ENCODE measurements at places on chromosomes 3 and 15. TPM values are rescaled to one million over a fixed set of nuclear protein-coding genes. Genes with fewer than 3 reads are reported as not detected.

CGNL1 gene
- 0.78 TPM for total RNA-seq

SNX33 gene
- 15.7 TPM for total RNA-seq

GOLGA6B gene
- not detected for total RNA-seq

PPP1R14D gene
- total RNA-seq, result not detected

FETUB gene
- total RNA-seq, result not detected

CCDC54 gene
- not detected for total RNA-seq

RPL35A gene
- 1,238 TPM for total RNA-seq

TMEM266 gene
- total RNA-seq, result 0.17 TPM

LCTL gene
- total RNA-seq, result not detected

ISLR gene
- 0.43 TPM for total RNA-seq

MED12L gene
- 0.68 TPM for total RNA-seq

GPR171 gene
- total RNA-seq, result not detected

SLC12A1 gene
- not detected for total RNA-seq

DUOXA1 gene
- total RNA-seq, result 0.10 TPM

TGM4 gene
- total RNA-seq, result 0.18 TPM

CCR3 gene
- total RNA-seq, result not detected

MAPKAPK3 gene
- total RNA-seq, result 30.2 TPM

PRRT3 gene
- 1.7 TPM for total RNA-seq

SIN3A gene
- total RNA-seq, result 30.0 TPM

PTX3 gene
- total RNA-seq, result 0.78 TPM

CIB1 gene
- 225 TPM for total RNA-seq

SATB1 gene
- total RNA-seq, result not detected

OR5H2 gene
- not detected for total RNA-seq

Measured in A549 treated with GW870086 at 1 μM for 4 hours (cell line).